Panc1 (cell line): ENCODE measurements at places on chromosomes 3 and 15.

- H3K4me1 ChIP-seq, result no peaks in the 10 kb centered on the region
- H3K4me3 ChIP-seq, result no peak overlapping the region
- H3K27me3 ChIP-seq, result peaks cover 3% of the 10 kb centered on the region; the same call in 1 of the 2 replicates
- H3K36me3 ChIP-seq, result no peaks in the 10 kb centered on the region
These were observed 56.7 kb upstream of the BLM start for GRCh38 chr15:90660195-90660998.

DNA sequence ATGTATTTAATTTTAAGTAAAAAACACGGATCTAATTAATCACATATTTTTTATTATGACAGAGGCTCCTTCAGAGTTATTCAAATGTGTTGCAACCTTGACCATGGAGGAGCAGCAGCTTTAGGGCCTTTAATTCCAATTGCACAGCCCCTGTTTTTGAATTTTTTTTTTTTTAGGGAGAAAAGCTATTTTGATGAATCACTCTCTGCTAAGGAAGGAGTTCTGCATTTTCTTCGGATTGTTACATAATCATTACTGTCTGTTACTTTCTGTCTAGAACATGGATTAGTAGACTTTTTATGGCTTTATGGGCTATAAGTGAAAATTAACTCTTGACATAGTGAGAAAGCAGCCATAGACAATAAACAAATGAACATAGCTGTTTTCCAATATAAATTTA, 90.8 kb downstream of the MCTP2 start:
- no peaks in the 10 kb centered on the region for H3K4me1 ChIP-seq
- H3K27me3 ChIP-seq, result no peaks in the 10 kb centered on the region
- H3K36me3 ChIP-seq, result no peaks in the 10 kb centered on the region

- no peaks in the 10 kb centered on the region for H3K27me3 ChIP-seq
- peak overlapping the region; percentile 50 for H3K27ac ChIP-seq
- no peaks in the 10 kb centered on the region for H3K36me3 ChIP-seq
- H3K4me1 ChIP-seq, result peaks cover 14% of the 10 kb centered on the region
These were observed 59.5 kb downstream of the PIK3CB start for GRCh38 chr3:138775254-138775595.

- H3K27me3 ChIP-seq, result peaks cover 17% of the 10 kb centered on the region
- H3K4me3 ChIP-seq, result no peak overlapping the region
- DNase-seq, result no peak
- no peaks in the 10 kb centered on the region for H3K4me1 ChIP-seq
- no peak overlapping the region for H3K27ac ChIP-seq
These were observed 140.7 kb downstream of the MINAR1 start for GRCh38 chr15:79572691-79573404.

- H3K4me1 ChIP-seq, result peaks cover 42% of the 10 kb centered on the region
- no peaks in the 10 kb centered on the region for H3K27me3 ChIP-seq
- H3K36me3 ChIP-seq, result no peaks in the 10 kb centered on the region
- H3K4me3 ChIP-seq, result no peak overlapping the region
These were observed 12.3 kb upstream of the MFSD1 start for GRCh38 chr3:158789592-158789991.

DNA sequence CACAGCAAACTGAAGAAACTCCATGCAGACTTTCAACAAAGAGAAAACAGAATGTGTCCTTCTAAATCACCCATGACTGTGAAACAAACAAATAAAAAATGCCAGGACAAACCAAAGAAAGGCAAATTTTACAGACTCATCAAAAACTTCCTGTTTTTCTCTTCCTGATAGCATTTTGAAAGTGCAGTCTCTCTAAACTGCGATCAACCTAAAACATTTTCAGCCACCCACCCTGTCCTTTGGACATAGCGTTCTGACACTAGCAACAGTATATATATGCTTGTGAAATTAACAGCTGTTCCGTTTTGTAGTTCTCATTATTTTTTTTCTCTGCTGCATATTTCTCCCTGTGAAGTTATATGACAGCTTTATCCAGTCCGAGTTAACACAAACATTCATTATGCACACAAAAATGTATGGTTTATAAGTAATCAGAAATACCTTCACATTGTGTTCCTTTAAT, 151.7 kb downstream of the FBN1 start:
- no peaks in the 10 kb centered on the region for H3K36me3 ChIP-seq
- H3K4me3 ChIP-seq, result no peak overlapping the region
- H3K27ac ChIP-seq, result no peak overlapping the region
- no peaks in the 10 kb centered on the region for H3K27me3 ChIP-seq
- no peaks in the 10 kb centered on the region for H3K4me1 ChIP-seq

- no peak for DNase-seq
- H3K27me3 ChIP-seq, result no peaks in the 10 kb centered on the region; the same call in none of the 2 replicates
- H3K4me3 ChIP-seq, result peak overlapping the region; percentile 24
- no peaks in the 10 kb centered on the region for H3K36me3 ChIP-seq
These were observed 453.7 kb downstream of the FOXP1 start for GRCh38 chr3:71129611-71130431.

- H3K36me3 ChIP-seq, result no peaks in the 10 kb centered on the region
- no peak for DNase-seq
- no peak overlapping the region for H3K4me3 ChIP-seq
- H3K4me1 ChIP-seq, result no peaks in the 10 kb centered on the region
These were observed 680.6 kb upstream of the NECTIN3 start for GRCh38 chr3:110391042-110391441.

DNA sequence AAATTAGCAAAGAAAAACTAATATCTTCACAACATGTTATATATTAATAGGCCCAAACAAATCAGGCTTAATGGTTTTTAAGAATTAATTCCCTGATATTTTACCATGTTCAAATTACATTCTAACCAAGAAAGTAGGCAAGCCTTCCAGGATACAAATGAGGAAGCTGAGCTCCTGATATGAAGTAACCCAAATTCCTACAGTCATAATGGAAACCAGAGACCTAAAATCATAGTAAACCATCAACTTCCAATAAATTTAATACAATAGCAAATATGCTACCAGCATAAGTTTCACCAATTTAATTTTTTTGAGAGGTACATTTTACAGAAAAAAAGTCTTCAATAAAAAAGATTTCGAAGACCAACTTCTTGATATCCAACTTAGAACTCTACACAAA, 3.8 kb downstream of the DCBLD2 start:
- DNase-seq, result no peak
- H3K27ac ChIP-seq, result no peak overlapping the region
- no peak overlapping the region; the same call in 1 of the 2 replicates for H3K4me3 ChIP-seq
- no peaks in the 10 kb centered on the region for H3K27me3 ChIP-seq

DNA sequence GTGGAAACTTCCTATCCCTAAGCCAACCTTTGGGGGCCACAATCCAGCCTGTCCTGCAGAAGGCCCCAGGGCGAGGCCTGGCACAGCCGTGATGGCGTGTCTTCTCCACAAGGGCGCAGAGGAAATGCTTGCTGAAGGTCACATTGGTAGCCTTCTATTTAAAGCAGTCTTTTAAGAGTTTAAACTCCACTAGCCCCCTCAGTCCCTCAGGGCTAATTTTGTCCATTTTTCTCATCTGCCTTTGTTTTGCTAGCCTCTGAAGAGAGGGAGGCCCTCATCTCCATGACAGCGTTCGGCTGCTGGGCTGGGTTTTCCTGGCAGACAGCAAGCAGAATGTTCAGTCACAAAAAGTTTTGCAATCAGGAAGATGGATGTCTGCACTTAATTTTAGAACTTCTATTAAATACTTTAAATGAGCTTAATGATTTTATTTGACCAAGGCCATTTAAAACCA, 40.8 kb downstream of the RARB start:
- no peaks in the 10 kb centered on the region for H3K27me3 ChIP-seq
- H3K4me1 ChIP-seq, result no peaks in the 10 kb centered on the region
- H3K27ac ChIP-seq, result no peak overlapping the region
- DNase-seq, result no peak
- H3K36me3 ChIP-seq, result no peaks in the 10 kb centered on the region

- H3K27me3 ChIP-seq, result no peaks in the 10 kb centered on the region
- no peaks in the 10 kb centered on the region for H3K36me3 ChIP-seq
- no peaks in the 10 kb centered on the region for H3K4me1 ChIP-seq
These were observed 113.6 kb upstream of the SNTN start for GRCh38 chr3:63538919-63539318.

- peak overlapping the region; percentile 88 for H3K27ac ChIP-seq
- peaks cover 2% of the 10 kb centered on the region; the same call in 1 of the 2 replicates for H3K36me3 ChIP-seq
These were observed 1.2 kb upstream of the EDEM1 start for GRCh38 chr3:5186089-5186857.

DNA sequence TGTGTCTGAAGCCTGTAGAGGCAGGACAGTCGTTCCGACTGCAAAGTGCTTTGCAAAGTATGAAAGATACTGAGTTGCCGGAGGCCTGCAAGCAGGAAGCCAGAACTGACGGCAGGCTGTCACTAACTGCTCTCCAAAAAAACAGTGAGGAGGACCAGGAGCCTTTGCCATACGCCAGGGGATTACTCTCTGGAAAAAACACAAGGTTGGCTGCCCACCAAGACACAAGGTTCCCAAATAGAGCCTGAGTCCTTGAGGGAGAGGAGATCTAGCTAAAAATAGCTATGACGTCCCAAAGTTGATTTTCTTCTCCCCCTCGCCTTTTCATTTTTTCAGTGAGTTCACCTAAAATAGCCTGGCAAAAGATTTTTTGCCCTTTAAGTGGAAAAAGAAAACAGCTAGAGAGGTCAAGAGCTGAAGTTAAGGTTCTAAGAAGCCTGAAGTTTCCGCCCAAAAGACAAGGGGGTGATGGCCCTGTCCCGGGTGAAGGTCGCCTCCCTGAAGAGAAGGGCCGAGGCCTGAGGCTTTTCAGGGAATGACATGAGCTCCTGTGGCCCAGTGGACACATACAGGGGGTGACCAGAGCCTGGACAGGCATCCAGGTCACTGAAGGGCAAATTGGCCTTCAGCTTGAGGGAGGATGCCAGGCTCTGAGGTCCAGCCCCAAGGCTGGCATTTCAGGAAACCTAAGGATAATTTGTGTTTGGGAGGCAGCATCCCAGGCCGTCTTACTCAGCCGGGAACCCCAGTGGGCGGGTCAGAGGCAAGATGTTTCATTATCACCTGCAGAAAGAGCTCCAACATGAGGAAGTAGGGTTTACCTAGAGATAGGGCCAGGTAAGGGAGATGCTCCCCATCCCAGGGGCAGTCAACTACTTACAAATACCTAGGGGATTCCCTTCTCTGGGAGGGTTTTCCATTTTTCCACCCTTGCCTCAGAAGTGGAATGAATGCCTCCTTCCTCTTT, 44.9 kb upstream of the DGKG start:
- H3K36me3 ChIP-seq, result no peaks in the 10 kb centered on the region
- H3K4me1 ChIP-seq, result no peaks in the 10 kb centered on the region
- peaks cover 7% of the 10 kb centered on the region for H3K27me3 ChIP-seq
- H3K27ac ChIP-seq, result no peak overlapping the region
- DNase-seq, result no peak

GRCh38 chr3:109387201-109387600, 49.9 kb upstream of the DPPA4 start:
- H3K36me3 ChIP-seq, result no peaks in the 10 kb centered on the region
- no peak overlapping the region for H3K4me3 ChIP-seq
- DNase-seq, result no peak
- no peaks in the 10 kb centered on the region for H3K27me3 ChIP-seq
- no peak overlapping the region for H3K27ac ChIP-seq

DNA sequence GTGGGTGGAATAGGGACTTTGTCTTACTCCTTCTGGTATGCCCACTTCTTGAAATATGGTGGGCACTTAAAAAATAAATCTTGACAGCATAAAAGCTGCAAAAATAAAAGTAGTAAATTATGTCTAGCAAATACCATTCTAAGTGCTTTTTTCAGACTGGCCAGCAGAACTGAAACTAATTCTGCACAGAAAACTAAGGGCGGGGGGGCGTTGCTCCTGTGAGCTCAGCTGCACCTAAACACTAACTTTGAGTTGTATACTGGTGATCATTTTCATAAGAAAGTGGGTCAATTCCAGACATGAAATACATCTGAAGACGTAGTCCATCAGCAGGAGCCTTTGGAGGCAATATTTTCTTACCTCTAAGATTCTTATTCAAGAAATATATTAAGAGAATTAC, 114.8 kb downstream of the WDR76 start:
- H3K4me3 ChIP-seq, result no peak overlapping the region
- no peaks in the 10 kb centered on the region for H3K36me3 ChIP-seq
- no peaks in the 10 kb centered on the region for H3K27me3 ChIP-seq
- no peak for DNase-seq
- H3K4me1 ChIP-seq, result no peaks in the 10 kb centered on the region
- no peak overlapping the region for H3K27ac ChIP-seq

DNA sequence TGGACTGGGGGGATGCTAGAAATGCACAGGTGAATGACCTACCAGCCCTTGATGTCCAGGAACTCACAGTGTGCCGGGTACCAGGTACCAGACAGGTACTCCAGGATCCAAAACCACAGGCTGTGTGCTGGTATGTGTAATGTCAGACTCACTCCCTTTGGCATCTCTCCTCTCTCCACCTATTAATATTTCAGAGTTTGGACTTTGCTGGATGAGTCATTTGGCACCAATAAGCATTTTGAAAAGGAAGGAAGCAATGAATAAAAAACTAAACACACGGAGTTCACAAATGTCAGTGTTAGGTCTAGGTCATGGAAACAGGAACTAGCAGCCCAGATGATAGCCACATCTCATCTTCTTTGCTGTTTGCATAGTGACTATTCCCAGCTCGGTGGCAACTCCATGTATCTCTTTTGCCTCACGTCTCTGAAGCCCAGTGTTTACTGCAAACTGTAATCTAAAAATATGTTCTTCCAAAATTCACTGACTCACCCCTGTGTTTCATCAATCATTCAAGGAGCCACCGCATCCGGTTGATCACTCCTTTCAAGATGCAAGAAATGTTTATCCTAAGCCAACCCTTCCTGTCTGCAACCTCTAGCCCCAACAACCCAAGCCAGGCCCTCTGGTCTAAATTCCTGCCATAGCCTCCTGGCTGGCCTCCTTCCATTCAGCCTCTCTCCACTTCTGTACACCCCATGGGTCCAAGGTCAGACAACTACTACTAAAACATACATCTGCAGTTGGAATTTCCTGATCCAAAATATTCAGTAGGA, 8.4 kb downstream of the ITGB5 start:
- H3K4me1 ChIP-seq, result peaks cover 79% of the 10 kb centered on the region
- peak overlapping the region; percentile 92 for H3K27ac ChIP-seq
- DNase-seq, result peak; percentile 99
- peak overlapping the region; percentile 4 for H3K4me3 ChIP-seq
- no peaks in the 10 kb centered on the region for H3K27me3 ChIP-seq

GRCh38 chr3:128301186-128302023, 148.1 kb downstream of the EEFSEC start:
- DNase-seq, result no peak
- no peak overlapping the region for H3K4me3 ChIP-seq
- H3K27ac ChIP-seq, result no peak overlapping the region

GRCh38 chr3:145355206-145355605, 805.8 kb downstream of the PLOD2 start:
- H3K36me3 ChIP-seq, result no peaks in the 10 kb centered on the region
- no peak overlapping the region for H3K4me3 ChIP-seq
- no peak for DNase-seq
- H3K4me1 ChIP-seq, result no peaks in the 10 kb centered on the region
- H3K27ac ChIP-seq, result no peak overlapping the region
- no peaks in the 10 kb centered on the region for H3K27me3 ChIP-seq

DNA sequence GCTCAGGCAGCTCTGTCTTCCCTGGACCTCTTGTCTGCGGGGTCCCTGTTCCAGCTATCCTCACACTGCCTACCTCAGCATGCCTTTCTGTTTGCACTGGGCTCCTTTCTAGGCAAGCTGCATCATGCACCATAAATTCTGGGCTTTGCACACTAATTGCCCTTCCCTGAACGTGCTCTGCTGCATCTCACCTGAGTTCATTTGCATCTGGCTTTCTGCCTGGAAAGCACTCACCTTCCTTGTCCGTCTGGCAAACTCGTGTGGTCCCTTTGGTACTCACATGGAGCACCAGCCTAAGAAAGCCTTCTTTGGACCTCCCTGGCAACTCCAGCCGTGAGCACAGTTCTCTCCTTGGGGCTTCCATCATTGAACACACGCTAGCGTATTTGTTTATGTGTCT, 365.6 kb downstream of the SV2B start:
- no peak for DNase-seq
- no peak overlapping the region for H3K4me3 ChIP-seq
- H3K4me1 ChIP-seq, result no peaks in the 10 kb centered on the region
- no peak overlapping the region for H3K27ac ChIP-seq
